ENCODE measurements at places on chromosomes 7 and 10.
A peak's percentile ranks its signal among the peaks of the same experiment; 100 is the strongest.

DNA sequence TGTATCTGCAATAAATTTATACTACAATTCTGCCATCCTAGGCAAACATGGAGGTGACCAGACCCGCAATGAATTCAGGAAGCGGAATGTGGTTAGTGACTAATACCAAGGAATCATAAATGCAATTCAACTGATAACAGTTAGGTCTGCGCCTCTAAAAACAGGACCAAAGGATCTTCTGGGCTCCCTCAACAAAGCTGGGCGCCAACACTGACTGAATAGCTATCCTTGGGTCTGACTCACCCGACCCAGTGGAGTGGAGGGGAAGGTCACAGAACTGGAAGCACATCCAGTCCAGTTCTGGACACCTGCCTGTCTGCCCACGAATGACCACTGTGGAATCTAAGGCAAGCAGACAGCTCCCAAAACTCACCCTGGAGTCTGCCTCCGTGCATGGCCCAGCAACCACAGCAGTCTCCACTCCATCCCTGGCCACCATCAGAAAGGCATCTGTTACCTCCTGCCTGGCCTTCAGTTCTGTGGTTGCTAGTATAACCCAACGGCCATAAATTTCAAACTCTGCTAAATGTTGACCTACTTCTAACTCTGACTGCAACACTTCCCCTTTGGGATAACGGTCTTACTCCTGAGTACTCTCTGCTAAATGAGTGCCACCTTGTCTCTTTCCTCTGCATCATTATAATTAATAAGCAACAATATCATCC is 43.0 kb upstream of the DLX6 start:
- no peak for DNase-seq

GRCh38 chr7:16929146-16929762 is 47.5 kb upstream of the AGR3 start:
- no peak for DNase-seq

GRCh38 chr7:17474724-17475344 is 176.4 kb downstream of the AHR start:
- peak; percentile 28 for DNase-seq

- no peak for DNase-seq
These were observed 65.1 kb upstream of the ITGA8 start for GRCh38 chr10:15784662-15785300.
